ENCODE measurements at places on chromosomes 7 and 10.
A peak's percentile ranks its signal among the peaks of the same experiment; 100 is the strongest.

DNA sequence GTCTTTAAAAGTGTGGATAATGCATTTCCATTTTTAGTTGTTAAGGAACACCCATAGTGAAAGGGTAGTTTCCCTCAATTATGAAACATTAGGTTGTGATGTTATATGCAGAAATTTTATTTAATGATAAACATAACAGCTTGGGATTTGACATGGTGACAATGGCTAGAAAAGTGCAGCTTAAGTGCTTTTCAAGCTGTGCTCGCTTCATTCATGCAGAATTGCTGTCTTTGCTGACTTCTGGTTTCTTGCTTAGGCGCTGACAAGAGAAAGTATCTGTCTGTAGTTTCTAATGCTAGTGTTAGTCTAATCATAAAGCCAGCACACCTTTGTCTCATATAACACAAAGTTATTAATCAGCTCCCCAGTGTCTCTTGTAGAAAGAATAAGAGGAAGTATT, 170.0 kb downstream of the ARL5B start:
- no peak for DNase-seq

GRCh38 chr10:81564143-81564542, 310.9 kb upstream of the NRG3 start:
- DNase-seq = no peak

GRCh38 chr7:151157645-151158329, 9.7 kb downstream of the GBX1 start:
- no peak for DNase-seq

DNA sequence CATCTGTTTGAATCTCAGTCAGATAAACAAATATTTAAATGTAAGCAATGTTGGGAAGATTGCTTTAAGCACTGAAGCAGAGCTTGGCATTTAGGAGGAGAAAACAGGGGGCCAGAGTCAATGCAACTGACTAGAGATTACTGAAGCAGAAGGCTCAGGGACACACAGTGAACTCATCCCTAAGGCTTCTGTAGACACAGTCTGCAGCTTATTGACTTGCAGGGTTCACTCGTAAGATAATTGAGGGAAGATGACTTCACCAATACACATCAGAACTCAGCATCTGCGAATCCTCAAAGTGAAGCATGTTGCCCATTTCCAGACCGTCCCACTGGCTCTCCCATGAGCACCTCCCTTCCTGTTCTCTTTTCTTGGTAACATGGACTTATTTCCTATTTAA, 363.4 kb upstream of the PFKP start:
- no peak for DNase-seq

- DNase-seq = no peak
Measured at GRCh38 chr7:50791938-50792341, 9.2 kb upstream of the GRB10 start.

- peak; percentile 39 for DNase-seq
Measured at GRCh38 chr7:44973610-44974401, 5.0 kb downstream of the MYO1G start.

GRCh38 chr7:65744406-65744805, 128.5 kb upstream of the VKORC1L1 start:
- DNase-seq = no peak

- no peak for DNase-seq
Measured at GRCh38 chr7:45072131-45073030, 16.4 kb downstream of the NACAD start.

GRCh38 chr7:134289423-134289822, 27.3 kb downstream of the SLC35B4 start:
- no peak for DNase-seq

DNA sequence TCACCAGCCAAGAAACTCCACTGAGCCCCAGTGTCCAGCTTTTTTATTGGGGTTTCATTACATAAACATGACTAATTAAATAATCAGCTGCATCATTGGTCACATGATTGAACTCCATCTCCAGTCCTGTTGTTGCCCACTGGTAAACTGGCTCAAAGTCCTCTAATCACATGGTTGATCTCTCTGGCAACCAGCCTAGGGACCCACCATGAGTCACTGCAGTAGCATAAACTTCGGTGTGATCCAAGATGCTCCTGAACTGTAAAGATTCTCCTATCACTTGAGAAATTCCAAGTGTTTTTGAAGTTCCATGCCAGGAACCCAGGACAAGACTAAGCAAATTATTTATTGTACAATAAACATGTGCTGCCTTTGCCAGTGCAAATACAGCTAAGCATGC, 130.4 kb upstream of the AUTS2 start:
- DNase-seq = no peak

- no peak for DNase-seq
Measured at GRCh38 chr7:47170516-47170915, 411.4 kb downstream of the TNS3 start.

DNA sequence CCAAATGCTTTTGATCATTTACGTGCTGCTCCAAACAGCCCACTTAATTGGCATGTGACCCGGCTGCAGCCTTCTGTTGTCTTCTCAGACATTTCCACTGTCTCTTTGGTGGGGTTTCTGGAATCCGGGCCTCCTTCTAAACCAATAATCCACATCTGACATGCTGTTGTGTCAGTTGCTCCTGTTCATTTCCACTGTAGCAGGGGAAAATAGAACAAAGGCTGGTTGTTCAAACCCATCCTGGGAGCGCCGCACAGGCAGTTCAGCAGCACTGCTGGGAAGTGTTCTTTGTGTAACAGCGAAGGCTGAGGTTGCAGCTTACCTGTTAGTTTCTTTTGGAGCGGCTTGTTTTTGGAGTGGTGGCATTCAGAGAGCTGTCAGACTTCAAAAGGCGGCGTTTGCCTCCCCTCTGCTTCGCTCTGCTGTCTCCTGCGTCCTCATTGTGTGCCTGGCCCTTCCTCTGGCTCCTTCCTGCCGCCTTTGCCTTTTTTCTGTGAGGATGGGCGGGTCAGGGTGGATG, 149.4 kb downstream of the SNX10 start:
- DNase-seq = no peak

DNA sequence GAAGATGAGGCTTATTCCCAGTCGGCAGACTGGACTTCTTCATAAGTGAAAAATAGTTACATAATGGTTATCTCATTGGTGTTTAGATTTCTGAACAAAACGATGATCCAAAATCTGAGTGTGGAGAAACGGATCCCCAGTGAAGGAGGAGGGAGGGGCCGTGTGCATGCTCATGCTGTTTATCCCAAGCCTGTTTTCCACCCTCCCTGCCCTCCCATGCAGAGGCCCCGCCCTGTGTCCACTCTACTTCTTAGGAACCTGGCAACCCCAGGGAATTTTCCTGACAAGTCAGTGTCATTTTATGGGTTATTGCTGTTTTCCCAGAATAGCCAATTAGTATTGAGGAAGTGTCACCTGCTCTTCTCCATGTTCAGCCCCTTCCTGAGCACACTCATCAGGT, 174.0 kb downstream of the CELF2 start:
- DNase-seq = no peak

DNA sequence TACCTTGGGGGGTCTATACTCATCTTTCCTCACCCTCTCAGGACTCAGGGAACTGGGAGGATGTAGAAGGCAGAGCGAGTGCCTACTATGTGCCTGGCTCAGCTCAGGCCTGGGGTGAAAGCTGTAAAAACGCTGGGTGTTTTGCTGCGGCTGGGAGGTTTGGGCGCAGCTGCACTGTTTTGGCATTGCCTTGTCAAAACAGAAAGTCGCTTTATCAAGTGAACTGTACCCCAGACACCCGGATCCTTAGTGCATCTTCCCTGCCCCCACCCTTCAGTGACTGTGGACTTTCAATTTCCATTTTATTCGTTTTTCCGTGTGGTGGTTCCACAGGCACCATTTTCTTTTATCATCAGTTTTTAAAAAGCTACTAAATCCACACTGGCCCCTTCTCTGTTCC, 86.7 kb upstream of the ZNF716 start:
- DNase-seq = no peak

DNA sequence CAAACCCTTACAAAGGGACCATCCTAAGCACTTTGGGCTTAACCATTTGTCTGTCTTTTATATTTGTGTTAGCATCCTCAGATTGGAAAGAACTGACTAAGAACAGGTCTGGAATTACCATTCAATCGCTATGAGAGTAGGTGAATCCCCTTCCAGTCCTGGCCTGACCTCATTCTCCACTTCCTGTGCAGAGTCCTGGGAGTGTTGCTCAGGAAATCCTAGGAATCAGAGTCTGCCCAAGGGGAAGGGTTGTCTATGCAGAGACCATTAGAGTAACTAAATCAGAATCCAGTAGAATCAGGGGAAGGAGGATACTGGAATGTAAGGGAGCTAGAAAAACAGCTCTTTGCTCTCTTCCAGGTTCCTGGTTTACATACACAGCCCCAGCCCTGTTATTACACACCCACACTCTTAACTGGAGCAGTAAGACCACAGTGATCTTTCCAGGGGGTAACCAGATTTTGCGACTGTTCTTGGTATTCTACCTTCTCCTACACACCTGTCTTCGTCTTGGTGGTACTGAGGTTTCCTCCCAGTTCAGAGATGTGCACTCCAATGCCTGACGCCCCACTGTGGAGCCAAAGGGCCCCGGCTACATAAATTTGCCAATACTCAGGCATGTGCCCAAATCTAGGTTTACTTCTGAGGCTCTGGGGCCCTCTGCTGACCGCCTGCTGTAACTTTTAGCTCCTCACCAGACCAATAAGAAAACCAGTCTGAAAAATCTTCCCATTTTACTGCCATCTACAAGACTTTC, 103.7 kb downstream of the RNF216 start:
- no peak for DNase-seq

GRCh38 chr10:131352765-131353290, 41.3 kb upstream of the TCERG1L start:
- DNase-seq = no peak

GRCh38 chr7:44277391-44277790, 48.0 kb downstream of the CAMK2B start:
- no peak for DNase-seq

DNA sequence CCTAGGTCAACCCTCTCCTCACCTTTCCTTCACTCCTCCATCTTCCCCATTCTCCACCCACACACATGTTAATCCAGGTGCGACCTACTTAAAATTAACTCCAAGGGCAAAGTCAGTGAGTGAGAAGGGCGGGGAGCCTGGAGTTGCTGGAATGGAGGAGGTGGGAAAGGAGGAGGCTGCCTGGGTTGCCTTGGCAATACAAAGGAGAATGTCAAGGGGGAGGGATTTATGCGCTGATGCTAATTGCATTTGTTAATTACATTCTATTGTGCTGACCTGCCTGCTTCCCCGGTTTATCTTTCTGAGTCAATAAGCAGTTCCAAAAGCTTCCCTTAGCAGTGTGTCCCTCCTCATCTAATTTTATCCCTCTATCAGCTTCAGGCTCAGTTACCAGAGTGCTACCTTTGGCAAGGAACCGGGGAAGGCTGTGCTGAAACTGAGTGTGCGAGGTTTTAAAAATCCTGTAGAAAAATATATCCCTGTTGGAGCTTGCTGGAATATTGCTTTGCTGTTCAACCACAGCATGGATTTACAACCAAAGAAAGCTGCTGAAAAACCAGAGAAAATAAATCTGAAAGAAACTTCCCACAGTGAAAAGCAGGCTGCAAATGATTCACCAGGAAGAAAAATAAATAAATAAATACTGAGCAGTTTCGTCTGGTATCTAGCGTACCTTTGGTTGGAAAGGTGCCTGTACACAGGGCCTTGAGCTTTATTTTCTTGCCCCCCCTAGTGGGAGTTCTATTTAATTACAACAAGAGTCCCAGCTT, 113.2 kb upstream of the DGKB start:
- no peak for DNase-seq

DNA sequence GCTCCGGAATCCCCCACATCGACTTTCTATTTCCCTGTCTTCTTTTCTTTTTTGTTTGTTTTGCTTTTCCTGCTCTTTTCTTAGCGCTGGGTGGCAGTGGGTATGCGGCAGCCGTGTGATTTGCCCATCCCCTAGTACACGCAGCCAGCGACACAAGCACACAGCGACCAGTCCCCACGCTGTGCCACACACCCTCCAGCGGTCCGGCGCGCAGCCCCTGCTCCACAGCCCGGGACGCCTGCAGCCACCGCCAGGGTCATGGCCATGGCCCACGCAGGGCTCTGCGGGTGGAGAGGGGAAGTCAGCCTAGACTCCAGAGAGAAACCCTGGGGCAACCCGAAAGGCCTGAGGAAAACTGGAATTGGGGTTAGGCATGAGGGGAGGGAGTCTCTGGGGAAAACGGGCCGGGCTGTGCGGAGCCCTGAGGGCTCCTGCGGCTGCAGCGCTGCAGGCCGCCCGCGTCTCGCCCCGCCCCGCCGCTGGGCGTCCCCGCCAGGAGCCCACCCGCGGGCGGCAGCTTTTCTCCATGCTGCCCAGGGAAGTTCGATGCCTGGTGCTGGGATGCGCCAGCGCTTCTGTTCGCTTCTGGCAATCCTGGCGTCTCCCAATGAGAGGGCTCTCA, 2.5 kb downstream of the CHRM2 start:
- DNase-seq = no peak

- no peak for DNase-seq
Measured at GRCh38 chr10:89992575-89992974, 291.2 kb downstream of the KIF20B start.
